ENCODE measurements at places on chromosomes 5 and 9.

GRCh38 chr5:42390115-42390514 is 33.1 kb upstream of the GHR start:
- ATAC-seq: no peak

DNA sequence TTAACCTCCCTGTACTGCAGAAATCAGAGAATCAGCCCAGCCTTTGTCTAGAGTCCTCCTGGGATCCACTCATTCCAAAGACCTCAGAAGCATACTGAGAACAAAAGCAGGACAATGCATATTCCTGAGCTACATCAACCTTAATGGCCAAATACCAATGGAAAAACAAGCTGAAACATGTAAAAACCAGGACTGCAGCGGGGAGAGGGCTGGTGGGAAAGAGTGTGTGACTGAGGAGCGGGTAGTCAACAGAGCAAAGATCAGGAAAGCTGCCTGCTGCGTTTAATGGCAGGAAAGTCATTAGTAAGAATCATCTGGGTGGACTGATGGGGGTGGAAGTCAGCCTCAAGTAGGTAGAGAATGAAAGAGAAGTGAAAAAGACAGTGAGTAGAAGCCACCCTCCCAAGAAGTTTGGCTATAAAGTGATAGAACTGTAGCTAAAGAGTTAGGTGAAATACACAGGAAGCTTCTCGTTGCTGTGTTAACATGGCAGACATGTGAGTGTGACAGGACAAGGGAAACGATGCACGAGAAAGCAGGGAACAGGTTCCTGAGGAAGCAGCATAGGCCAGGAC is 88.1 kb downstream of the OTULIN start:
- no peak for ATAC-seq

GRCh38 chr5:43603344-43604217 is 601 bp downstream of the NNT start:
- peak; percentile 70 for ATAC-seq

DNA sequence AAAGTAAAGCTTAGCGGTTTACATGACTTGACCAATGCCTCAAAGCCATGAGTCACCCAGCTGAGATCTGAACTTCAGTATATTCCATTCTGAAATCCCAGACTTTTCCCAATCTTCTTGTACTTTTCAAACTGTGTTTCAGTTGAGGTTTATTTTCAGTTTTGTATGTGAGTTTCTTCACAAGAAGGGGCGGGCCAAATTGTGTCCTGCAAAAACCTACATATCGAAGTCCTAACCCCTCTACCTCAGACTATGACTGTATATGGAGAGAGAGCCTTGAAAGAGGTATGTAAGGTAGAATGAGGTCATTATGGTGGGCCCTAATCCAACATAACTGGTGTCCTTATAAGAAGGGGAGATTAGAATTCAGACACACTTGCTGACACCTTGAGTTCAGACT is 666 bp upstream of the TLR4 start:
- peak; percentile 19 for ATAC-seq

- peak; percentile 95 for ATAC-seq
Observed at GRCh38 chr5:168334695-168335094, 43.2 kb downstream of the WWC1 start.

DNA sequence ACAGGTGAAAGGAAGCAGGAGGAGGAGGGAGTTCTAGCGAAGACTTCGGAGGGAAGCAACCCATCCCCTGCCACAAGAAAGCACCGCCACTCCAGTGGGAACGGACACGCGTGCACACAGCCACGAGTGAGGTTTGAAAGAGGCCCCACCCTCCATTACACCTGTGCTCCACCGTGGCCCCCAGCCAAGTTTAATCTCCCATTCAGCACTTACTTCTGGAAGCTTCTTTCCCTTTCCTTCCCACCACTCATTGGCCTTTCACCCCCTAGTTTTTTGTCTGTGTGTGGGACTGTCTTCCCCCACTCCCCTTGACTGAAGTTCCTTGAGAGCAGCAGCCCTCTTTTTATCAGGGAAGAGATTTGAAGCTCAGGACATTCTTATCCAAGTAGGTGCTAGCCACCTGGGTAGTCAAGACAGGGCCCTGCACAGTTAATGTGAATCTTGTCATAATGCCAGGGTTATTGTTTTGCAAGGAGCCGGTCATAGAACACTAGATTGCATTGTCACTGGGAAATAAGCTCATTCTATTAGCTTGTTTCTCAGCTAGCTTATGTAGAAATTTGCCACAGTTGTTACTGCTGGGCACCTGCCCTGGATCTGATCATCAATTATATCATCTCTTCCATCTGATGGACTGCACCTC is 256.0 kb downstream of the DOCK8 start:
- no peak for ATAC-seq

GRCh38 chr5:132427281-132428146 is 58.0 kb downstream of the SLC22A5 start:
- peak; percentile 15 for ATAC-seq

GRCh38 chr5:171131497-171131896 is 177.6 kb upstream of the TLX3 start:
- ATAC-seq: no peak

GRCh38 chr9:136119061-136119882 is 597 bp upstream of the TMEM250 start:
- peak; percentile 40 for ATAC-seq

GRCh38 chr9:89679016-89679415 is 74.2 kb downstream of the GADD45G start:
- ATAC-seq: no peak

DNA sequence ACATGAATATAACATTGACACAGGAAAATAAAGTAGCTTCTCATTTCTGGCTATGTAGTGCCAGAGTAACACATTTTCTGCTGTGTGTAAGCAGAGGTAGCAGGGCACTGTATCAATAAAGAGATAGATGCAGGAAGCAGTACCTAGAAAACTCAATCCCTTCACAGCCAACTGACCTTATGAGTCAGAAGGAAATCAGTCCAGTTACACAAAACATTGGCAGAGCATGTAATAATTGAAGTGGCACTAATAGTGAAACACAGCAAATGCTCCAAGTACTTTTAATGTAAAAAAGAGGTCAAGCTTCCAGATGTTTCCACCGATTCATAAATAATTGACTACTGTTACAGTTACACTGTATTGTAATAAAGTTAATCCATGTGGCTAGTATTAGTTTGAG is 706.6 kb downstream of the EFNA5 start:
- peak; percentile 34 for ATAC-seq

DNA sequence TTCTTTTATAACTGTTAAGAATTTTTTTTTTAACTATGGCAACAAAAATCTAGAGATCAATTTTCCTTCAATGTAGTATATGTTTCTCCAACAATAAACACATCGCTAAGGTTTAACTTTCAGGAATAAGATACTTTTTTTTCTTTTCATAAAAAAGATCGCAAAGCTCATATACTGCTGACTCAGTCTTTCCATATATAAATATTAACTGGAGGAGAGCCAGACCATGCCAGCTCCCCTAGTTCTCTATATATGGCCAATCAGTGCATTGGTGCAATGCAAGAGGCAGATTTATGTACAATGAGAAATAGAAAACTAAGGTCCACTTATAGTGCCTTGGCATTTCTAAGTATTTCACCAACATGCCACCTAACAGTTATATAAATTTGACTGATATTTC is 89.2 kb upstream of the GAS1 start:
- no peak for ATAC-seq

DNA sequence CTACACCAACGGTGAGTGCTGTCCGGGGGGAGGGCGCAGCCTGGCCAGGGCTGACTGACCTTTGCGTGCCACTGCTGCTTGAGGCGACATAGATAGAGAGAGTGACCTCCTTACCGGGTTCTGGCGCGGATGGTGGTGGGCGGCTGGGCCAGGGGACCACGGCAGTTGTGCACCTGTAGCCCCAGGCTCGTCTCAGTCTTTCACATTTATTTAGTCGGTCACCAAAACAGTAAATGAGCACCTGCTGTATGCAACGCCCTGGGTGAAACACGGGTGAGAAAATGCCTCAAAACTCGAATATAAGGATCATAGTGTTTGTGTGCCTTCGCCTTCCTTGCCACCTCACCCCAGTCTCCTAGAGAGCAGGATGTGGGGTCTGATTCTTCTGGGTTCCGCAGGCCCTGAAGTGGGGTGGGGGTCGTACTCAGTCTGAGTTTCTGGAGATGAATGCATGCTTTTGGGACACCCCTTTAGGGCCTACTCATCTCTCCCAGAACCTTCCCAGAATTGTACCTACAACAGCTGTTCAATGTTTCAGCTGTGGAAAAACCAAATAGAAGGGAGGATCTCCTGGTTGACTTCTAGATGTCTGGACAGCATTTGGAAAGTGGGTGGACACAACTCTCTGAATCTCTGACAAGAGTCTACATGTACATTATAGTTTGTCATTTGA is 714 bp downstream of the SEC24A start:
- ATAC-seq: peak; percentile 63

DNA sequence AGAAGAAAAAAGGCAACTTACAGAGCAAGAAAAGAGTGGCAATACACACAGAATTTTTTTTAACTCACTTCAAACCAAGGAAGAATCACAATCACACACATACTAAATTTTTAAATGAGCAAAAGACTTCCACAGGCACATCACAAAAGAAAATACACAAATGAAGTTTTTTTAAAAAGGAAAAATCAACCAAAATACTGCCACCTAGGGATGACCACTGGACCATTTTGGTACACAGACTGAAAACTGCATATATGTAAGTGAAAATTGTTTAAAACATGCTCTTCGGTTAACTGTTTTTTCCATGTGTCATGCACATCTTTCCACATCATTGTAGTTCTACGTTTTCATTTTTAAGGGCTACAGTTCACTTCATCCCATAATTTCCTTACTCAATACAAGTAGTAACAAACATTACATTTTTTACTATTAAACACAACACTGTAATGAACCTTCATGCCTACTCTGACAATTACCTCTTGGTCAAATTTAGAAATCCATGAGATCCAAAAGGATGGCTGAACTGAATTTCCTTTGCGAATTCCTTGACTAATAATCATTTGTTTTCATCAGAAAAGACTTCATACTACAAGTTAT is 79.0 kb downstream of the FBXW11 start:
- no peak for ATAC-seq

- no peak for ATAC-seq
Observed at GRCh38 chr9:110582156-110582555, 2.6 kb upstream of the SVEP1 start.

- no peak for ATAC-seq
Observed at GRCh38 chr9:77017505-77017894, 2.0 kb upstream of the FOXB2 start.

GRCh38 chr5:123875561-123876275 is 363.7 kb downstream of the CSNK1G3 start:
- ATAC-seq: peak; percentile 69

- ATAC-seq: no peak
Observed at GRCh38 chr9:37936376-37936775, 32.4 kb upstream of the SLC25A51 start.

Data from SK-N-SH treated with all-trans-retinoic acid at 6 μM for 48 hours (cell line).